Fibroblast of gingiva (primary cell): ENCODE measurements at places on chromosomes 3 and 15.

- no peak for DNase-seq
Observed at GRCh38 chr3:184712248-184713039, 580 bp upstream of the MAGEF1 start.

DNA sequence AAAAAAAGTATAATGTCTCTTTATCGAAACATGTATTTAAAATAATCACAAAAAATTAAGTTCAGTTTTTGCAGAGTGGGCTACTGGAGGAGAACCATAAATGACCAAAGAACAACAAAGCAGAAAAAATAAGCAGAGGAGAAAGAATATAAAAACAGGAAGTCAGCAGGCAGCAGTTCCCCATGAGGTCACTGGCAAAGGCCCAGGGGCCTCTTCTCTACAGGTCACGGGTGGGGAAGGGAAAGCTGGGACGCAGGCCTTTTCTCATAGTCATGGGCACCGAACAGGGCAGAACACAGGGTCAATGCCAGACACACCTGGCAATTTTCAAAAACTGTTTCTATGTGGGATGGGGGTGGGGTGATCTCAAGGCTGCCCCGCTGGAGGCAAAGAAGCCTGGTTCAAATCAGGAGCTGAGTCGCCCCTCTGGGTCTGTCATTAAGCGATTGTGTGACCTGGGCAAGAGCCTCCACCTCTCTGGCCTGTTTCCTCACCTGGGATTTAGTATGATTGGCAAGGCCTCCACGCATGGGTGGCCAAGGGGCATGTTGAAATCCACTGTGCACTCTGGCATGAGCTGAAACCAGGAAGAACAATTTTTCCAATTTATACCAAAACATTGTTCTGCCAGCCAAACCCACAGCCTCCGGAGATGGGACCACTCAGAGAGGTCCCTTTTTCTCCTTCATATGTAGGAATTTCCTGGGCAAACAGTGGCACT, 43.8 kb upstream of the UACA start:
- no peak for DNase-seq

DNA sequence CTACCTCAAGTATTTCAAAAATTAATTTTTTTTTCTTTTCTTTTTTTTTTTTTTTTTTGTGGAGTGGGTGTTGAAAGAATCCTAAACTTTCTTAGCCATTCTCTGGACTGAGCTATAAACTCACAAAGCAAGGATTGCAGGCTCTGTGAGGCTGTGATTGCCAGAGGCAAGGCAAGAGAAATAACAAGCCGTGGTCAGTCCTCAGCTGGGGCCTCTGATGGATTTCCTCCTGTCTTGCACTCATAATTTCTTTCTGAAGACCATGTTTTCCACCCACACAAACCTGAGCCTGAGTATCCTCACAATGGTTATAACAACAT, 1.3 kb downstream of the CX3CR1 start:
- DNase-seq = no peak

- DNase-seq = no peak
Observed at GRCh38 chr3:155549087-155549486, 195.8 kb downstream of the PLCH1 start.

GRCh38 chr3:71759401-71759800, 5.7 kb downstream of the GPR27 start:
- no peak for DNase-seq

DNA sequence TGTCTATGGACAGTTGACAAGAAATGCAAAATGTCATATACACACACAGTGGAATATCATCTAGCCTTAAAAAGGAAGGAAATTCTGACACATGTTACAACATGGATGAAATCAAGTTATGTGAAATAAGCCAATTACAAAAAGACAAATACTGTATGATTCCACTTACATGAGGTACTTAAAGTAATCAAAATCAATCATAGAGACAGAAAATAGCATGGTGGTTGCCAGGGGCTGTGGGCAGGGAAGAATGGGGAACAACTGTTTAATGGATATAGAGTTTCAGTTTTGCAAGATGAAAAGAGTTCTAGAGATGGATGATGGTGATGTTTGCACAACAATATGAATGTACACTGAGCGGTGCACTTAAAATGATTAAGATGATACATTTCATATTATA, 613.8 kb upstream of the ZNF385D start:
- DNase-seq = no peak

DNA sequence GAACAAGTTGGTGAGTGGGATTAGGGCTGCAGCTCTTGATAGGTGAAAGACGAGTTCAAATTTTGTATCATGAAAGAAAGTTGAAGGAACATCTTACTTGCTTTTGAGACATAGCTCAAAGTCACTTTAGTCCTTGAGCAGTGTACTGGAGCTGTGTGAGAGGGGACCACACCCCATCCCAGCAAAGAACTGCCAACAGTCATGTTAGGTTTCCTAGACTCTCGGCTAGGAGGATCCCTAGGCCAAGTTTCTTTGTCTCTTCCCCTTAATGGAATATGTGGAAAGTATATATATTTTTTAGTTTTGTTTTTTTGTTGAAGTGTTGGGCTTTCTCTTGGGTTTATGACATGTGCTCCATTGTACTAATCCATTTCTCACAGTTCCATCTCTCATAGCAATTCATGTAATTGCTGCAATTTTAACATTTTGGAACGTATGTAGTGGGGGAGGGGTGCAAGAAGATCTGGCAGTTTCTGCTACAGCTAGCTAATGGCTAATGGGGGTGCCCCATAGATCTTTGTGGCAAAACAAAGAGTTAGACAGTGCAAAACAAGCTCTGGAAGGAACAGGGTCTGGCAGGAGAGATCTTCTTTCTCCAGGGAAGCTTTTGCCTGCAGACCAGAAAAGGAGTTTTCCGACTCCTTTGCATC, 25.1 kb downstream of the TLNRD1 start:
- no peak for DNase-seq

GRCh38 chr15:39919748-39920509, at the start of gene GPR176:
TSS of gene GPR176 (minus strand) at chr15:39920266. CDS start at chr15:39920026, 240 bp downstream.
- peak; percentile 96 for DNase-seq

- DNase-seq = no peak
Observed at GRCh38 chr3:3177861-3178497, 1.5 kb downstream of the CRBN start.

DNA sequence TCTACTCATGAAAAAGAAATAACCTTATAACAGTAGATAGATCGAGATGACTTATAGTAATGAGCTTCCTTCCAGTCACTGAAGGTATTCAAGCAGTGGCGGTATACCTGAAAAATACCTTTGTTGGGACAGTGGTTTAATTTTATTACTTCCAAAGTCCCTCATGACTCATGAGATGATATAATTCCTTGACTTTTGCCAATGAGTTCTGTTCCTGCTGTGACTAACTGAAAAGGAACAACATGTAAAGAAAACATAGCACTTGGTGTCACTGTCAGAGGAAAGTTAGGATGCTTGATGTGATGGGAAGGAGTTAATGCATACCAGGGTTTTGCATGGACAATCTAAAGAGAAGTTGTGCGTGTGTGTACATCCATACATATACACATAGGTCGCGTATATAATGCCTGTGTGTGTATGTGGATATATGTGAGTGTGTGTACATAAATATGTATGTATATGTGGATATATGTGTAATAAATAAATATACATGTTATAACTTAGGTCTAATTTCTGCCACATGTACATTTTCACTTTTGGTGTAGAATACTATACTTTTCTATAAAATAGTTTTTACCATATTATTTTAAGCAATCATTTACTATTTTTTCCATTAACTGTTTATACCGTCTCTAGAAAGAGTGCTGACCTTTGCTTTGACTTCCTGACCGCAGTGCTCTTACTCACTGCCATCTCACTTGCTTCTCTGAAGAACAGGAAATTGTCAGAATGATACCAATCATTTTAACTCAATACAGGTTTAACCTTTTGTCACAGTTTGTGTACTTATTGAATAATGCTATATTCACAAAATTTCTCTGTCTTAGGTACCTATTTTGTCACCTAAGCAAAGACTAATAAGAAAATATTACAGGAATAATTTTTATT, 12.6 kb upstream of the PAK2 start:
- peak; percentile 21 for DNase-seq

DNA sequence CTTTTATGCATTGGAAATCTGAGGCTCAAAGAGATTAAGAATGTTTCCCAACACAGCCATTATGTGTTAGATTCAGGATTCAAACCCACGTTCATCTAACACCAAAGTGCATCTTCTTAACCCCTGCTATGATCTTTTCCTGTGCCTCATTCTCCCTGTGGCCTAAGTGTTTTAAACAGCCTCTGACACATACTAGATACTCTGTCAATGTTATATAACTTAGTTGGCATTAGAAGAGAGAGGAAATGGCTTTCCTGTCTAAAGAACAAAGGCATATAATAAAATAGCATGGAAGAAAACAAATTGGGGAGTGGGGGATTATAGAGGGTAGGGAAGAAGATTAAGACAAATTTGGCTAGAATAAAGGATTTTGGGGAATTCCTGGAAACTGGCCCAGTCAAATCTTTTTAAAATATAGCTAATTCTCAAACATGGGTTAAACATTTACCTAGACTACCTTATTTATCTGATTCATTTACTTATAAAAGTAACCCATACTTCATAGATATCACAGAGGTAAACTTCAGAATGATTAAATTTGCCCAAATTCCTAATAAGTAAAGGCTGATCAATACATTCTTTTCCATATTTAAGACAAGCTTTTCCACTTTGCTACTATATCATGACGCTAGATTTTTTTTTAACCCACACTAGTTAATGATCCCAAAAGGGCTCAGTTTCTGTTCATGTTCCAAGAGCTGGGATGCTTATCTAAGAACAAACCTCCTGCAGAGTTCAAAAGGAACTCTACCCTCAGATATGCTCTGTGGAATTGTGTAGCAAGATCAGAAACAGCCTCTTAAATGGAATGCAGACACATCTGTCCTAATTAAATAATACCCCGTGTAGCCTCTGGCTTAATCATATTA, 122.9 kb upstream of the PTPRG start:
- no peak for DNase-seq

DNA sequence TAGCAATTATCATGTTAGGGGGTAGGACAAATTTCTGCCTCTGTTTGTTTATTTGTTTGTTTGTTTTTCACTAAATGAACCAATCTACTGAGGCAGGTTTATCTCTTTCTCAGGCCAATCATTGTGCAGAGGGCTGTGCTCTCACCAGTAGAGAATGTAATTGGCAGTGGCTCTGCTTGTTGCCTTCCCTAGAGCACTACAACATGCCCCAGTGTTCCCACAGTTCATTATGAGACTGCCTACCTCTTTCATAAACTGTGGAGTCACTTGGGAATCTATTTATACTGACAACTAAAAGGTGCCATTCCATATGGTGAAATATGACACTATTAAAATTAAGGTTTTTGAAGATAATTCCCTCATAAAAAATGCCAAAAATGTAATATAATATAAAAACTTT, 196.3 kb upstream of the ALCAM start:
- no peak for DNase-seq

GRCh38 chr15:59830098-59830497, 141.0 kb upstream of the BNIP2 start:
- no peak for DNase-seq

- no peak for DNase-seq
Observed at GRCh38 chr3:65871305-65872141, 167.2 kb downstream of the MAGI1 start.

- peak; percentile 44 for DNase-seq
Observed at GRCh38 chr3:124787476-124788195, 57.4 kb downstream of the UMPS start.

GRCh38 chr3:65902304-65902793, 136.4 kb downstream of the MAGI1 start:
- no peak for DNase-seq

- DNase-seq = no peak
Observed at GRCh38 chr15:40944510-40945296, 8.6 kb upstream of the CHAC1 start.

DNA sequence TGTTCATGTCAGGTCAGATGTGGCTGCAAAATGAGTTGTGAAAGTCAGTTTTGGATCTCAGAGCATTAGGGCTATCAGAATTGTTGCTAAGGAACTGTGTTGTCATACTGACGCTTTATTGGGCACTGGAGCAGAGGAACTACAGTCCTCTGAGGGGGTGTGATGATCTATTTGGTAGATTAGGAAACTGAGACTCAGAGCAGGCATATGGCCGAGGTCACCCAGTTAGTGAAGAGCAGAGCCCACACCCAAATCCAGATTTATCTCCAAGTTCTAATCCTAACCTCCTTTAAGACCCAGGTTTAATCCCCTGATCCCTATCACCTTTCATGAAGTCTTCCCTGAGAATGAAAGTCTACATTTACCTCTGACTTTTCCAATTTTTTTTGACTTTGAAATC, 25.6 kb upstream of the GLCE start:
- no peak for DNase-seq

DNA sequence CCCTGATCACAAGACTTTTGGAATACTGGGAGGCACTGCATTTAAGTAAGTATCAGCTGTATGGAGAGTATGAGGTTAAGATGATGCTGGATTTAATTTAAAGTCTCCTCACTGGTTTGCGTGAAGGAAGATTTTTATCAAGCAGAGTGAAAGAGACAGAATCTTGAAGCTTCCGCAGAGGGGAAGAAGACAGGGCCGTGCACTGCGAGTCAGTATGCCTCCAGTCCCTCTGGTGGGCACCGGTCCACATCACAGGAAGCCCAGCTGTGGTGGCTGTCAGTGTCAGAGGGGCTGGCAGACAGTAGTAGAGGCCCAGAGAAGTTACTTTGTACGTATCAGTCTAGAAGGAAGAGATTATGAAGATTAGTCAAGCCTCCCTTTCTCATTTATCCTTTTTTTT, 379.0 kb upstream of the TPRG1 start:
- DNase-seq = peak; percentile 22

- DNase-seq = peak; percentile 41
Observed at GRCh38 chr3:131901686-131902085, 133.1 kb downstream of the CPNE4 start.

GRCh38 chr15:91881569-91882297, 28.2 kb downstream of the SLCO3A1 start:
- no peak for DNase-seq

DNA sequence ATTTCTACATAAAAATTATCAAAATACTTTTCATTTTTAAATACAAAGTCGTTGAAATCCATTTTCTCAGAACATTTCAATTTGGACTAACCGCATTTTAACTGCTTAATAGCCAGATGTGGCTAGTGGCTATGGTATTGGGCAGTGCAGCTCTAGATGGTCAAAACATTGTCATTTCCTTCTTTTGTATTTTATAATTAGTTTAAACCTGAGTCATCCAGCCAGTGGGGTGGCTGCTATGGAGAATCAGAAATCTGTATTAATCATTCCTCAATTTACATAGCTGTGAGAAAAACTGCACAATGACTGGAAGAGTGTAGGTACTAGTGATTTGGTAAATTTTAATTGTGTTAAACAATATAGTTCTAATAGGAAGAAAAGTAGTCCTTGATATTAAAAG, 245.3 kb downstream of the PDZRN3 start:
- DNase-seq = no peak

DNA sequence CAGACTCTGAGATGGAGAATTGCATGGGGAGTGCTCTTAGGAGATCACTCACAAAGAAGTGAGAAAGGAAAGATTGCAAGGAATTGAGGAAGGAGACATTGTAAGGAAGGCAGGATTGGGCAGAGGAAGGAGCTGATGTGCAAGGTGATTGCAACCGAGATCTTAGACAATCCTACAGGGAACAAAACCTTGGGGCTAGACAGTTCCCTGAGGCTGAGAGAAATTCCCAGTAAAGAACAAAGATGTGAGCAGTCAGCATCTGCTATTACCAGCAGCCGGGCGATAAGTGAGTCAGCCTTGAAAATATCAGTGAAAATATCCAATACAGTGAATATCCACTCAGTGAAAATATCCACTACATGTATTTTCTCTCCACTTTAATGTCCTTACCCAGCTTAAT, 143.6 kb upstream of the TBC1D5 start:
- no peak for DNase-seq
